ENCODE measurements at places on chromosomes 6 and 20.

DNA sequence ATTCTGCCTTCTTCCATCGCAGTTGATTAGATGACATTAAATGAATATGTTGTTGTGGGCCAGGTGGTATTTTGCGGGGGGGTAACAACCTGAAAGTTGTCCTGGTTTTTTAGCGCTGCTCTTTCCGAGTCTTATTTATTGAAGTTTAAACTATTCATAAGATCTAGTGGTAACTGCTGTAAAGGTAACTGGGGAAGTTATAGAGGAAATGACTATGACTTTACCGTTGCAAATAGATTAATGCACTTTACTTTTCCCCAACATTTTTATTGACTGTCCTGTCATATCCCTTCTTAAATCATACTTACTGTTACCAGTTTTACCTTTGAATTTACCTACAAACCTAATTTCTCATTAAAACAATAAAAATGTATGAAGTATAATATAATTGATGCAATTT, 173.4 kb downstream of the ARID1B start:
- DNase-seq = no peak

GRCh38 chr20:2207770-2208097, 88.1 kb upstream of the TGM3 start:
- no peak for DNase-seq

DNA sequence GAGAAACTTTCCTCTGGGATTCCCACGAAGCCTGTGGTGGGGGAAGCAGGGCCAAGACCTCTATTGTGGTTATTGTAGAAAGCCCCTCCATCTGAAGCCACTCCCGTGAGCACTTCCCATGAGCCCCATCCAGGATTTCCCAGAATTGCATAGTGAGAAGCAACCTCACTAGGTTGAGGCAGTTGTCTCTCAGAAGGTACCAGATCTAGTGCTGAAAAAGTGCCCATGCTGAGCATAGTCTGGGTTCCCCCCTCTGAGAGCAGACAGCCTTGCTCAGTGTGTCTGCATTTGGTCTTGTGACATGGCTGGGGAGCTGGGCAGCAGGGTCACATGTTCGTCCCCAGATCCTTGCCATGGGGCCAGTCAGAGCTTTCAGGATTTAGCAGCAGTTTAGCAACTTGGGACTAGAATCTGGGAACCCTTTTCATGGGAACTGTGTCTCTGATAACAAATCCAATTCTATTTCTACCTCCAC, 38.6 kb downstream of the SLC9A8 start:
- DNase-seq = no peak

DNA sequence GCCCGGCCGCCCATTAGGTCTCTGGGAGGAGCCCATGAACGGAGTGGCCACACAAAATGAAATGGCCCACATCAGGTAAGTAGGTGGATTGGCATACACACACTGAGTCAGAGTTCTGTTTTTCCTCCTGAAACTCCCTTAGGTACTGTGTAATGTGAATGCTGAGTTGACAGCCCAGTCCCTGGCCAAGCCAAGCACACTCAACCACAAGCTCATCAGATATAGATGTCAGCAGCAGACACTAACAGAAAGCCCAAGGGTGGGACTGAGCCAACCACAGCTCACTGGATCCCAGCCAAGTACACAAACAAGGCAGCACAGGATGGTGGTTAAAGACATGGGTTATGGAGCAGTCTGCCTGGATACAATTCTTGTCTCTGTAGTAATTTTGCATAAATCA, 403.4 kb downstream of the GJA1 start:
- DNase-seq = no peak

- no peak for DNase-seq
Observed at GRCh38 chr20:45957021-45957941, 14.7 kb downstream of the ZNF335 start.

GRCh38 chr6:33249732-33250630, 21.7 kb downstream of the VPS52 start:
- DNase-seq = no peak

DNA sequence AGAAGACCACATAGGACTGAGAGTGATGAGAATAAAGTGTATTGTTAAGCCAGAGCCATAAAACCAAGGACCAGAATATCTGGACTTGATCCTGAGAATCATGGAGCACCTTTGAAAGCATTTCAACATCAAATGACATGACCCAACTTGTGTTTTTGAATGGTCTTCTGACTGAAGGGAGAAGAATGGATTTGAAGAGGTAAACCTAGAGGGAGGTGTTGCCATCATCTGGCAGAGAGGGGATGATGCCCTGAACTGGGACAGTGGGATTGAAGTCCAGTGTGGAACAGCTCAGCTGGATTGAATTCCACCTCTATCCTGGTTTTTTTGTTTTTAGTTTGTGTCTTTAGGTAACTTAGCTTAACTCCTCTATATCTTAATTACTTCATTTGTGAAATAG, 570.0 kb downstream of the TBC1D32 start:
- DNase-seq = no peak

GRCh38 chr20:53691060-53691810, 97.6 kb upstream of the ZNF217 start:
- no peak for DNase-seq

GRCh38 chr20:46118481-46119020, 437 bp downstream of the CD40 start:
- DNase-seq = no peak

GRCh38 chr20:62702895-62703852, 5.5 kb upstream of the NTSR1 start:
- peak; percentile 24 for DNase-seq

- no peak for DNase-seq
Observed at GRCh38 chr6:34416877-34417371, 8.9 kb downstream of the RPS10 start.

- DNase-seq = no peak
Observed at GRCh38 chr6:166366921-166367320, 15.8 kb downstream of the MPC1 start.

DNA sequence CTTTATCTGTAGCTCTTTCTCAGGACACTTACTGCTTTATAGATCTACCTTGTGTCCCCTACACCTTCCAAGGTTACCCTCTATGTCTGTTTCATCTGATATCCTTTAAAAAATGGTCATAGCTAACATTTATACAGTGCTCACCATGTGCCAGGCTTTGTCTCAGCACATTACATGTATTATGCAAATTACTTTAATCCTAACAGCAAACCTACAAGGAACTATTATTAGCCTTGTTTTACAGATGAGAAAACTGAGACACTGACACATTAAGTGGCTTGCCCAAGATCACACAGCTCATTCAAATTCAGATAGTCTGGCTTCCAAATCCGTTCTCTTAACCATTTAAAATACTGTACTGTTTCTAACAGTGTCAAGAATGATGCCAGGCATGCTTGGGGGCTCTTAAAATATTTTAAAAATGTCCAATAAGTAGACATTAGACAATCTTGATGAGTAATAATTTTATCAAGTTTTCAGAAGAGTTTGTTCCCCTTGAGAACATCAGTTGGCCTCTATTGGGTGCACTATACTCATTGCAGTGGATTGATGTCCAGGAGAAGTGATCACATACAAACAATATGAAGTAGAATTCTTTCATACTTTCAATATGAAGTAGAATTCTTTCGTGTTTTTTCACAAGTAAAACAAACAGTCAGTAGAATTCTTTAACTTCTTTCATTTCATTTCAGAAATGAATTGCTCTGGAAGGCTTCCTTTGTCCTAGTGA, 69.6 kb downstream of the DNAH8 start:
- no peak for DNase-seq

DNA sequence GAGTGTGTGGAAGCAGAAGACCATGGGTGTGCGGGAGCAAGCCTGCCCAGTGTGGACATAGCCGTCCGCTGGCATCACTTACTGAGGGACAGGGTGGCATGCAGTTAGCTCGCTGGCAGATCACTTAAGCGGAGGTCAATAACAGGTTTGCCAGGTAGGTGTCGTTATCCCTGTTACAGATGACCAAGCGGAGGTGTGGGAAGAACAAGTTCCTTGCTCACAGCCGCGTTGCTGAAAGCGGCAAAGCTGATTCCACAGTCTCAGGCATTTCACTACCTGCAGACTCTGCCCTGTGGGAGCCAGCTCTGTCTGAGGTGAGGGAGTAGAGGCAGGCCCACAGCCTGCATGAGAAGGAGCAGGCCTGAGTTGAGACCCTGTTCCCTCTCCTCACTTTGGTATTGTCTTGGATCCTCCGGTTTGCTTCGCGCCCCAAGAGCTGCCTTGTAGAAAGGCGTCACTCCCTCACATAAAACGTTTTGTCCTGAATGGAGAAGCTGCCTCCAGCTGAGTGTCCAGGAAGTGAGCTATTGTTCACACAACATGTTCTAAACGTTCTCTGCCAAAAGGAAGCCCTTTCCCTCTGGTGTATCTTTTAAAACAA, 96.9 kb downstream of the TCP11 start:
- no peak for DNase-seq

DNA sequence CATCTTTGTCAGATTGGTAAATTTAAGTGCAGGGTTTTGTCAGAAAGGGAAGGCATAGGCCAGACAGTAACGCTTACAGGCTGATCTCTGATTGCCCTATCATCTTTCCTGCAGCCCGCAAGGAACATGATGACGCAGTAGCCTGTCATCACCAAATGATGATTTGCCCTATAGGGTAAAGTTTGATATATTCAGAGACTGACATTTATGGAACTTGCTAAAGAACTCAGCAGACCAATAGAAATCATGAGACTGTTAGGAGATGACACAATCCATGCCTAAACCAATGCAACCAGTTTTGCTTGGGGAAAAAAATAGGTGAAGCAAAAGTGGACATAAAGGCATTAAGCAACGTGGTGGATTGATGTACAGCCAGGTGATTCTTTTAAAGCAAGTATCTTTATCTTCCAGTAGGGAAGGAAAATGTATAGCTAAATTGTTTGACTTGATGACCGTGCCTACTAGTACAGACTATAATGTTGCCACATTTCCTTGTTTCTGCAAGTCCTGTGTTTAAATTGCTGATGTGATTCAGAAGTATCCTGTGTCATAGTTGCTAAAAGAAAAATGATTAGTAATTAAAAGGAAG, 2.4 kb downstream of the NUS1 start:
- DNase-seq = no peak

GRCh38 chr6:52605610-52606185, 28.8 kb upstream of the TRAM2 start:
- DNase-seq = no peak

- DNase-seq = no peak
Observed at GRCh38 chr6:139152892-139153271, 18.0 kb downstream of the HECA start.

DNA sequence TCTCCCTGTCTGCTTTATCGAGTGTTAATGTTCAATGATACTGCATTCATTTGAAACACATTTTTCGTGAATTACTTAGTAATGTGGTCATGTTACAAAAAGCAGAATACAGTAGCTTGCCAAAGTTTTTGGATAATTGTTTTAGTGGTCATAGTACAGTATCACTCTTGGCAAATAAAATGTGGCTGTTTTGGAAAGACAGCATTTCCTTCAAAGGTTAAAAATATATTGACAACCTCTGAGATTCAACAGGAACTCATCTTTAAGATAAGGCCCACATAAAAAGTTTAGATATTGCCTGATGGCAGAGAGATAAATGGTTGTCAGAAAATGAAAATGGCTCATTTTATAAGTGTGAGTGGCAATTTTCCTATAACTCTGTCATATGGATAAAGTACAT, 297.7 kb upstream of the MAN1A1 start:
- no peak for DNase-seq

DNA sequence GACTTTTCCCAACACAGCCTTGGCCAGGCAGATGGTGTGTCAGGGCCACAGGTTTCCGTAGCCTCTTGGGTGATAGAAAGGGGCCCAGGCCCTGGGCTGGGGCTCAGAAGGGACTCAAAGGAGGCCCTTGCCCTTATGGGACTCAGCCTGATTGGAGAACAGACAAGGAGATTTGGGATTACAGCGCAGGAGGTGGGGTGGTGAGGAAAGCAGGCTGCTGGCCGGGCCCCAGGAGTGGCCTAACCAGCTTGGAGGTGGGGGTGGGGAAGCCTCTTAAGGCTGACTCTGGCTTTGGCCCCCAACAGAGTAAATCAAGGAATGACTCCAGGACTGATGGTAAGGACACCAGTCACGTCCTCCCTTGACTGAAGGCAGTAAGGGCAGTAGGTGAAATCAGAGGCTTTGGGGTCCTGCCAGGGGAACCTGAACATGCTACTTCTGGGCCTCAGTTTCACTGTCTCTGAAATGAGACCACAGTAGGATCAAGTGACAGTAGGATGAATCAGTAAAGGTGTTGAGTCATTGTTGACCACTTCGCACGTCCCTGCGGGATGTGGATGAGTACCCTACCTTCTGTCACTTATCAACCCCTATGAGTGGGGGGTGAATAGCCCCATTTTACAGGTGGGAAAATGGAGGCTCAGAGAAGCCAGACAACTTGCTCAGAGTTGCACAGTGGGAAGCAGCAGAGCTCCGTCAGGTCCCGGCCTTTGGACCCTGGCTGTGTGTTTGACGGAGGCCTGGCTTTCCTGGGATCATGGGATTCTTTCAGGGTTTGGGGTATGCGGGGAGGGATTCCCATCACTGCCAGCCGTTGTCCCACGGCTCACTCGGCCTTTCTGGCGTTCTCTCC, 4.5 kb downstream of the SNAI1 start:
- DNase-seq = no peak

DNA sequence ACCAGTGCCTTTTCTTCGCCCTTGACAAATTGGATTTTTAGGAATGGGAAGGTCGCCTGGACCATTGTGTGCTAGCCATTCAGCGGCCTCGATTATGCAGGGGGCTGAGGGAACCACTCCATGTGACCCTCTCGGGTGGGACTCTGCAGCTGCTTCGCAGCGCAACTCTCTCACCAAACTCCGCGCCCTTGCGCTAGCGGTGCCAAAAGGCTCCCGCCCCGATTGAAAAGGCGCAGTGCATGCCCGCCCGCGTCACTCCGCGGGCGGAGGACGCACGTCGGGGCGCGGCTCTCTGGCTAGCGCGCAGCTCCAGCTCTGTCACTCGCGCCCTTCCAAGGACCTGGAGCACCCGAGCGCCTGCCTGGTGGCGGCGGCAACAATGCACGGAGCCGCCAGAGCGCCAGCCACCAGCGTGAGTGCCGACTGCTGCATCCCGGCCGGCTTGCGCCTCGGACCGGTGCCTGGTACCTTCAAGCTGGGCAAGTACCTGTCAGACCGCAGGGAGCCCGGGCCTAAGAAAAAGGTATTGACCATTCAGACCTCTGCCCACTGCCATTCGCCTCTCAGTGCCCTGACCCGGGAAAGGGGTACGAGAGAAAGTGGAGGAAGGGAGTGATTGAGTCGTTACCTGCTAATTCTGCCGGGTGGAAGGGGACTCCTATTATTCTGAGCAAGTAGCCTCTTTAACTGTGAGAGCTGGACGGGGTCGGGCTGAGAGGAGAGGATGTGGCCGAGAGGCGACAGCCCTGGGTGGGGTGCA, at the start of gene PRDM13:
PRDM13 (plus strand) TSS at position 178 of the 760 bp plus-strand sequence; CDS start at position 380, 202 bp downstream.
- DNase-seq = no peak

GRCh38 chr6:131954059-131954774, 3.0 kb upstream of the CCN2 start:
- DNase-seq = no peak

- DNase-seq = no peak
Observed at GRCh38 chr6:104400844-104401243, 458.9 kb downstream of the HACE1 start.

GRCh38 chr20:389220-389619, 8.7 kb downstream of the TRIB3 start:
- no peak for DNase-seq

DNA sequence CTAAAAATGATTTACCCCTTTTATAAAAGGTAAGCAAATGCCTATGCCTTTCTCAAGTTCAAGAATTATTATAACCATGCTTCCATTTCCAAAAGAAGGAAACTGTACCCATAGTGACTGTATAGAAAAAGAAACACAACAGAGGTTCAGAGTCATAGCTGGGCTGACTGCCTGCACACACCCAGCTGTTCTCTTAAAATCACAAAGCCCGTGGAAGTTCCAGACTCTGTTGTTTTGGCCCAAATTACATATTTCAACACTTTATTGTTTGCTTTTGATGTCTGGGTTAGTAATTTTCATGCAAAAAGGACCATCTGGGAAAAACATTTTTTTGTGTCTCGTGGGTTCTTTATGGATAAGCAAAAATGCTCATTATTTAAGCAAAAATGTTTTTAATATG, 99.2 kb downstream of the LCA5 start:
- DNase-seq = no peak

All from activated effector memory CD4-positive, alpha-beta T cell treated with Interleukin-2 at 50 U/mL for 16 hours (primary cell).